ENCODE measurements at places on chromosomes 2 and 18. TPM values are rescaled to one million over a fixed set of nuclear protein-coding genes. Genes with fewer than 3 reads are reported as not detected.

The CSRNP3 gene
- total RNA-seq, result 1.4 TPM

The AMER3 gene
- total RNA-seq, result not detected

The CCDC148 gene
- 9.8 TPM for total RNA-seq

The ACKR3 gene
- 15.1 TPM for total RNA-seq

The FBLN7 gene
- 11.0 TPM for total RNA-seq

The CRYBA2 gene
- total RNA-seq, result not detected

The SCN3A gene
- total RNA-seq, result 1.6 TPM

Measured in breast epithelium (tissue), 4 donors.